Activated CD4-positive, CD25-positive, alpha-beta regulatory T cell treated with anti-CD3 and anti-CD28 coated beads, Interleukin-2, amount 50 U/mL, for 24 hours (primary cell): ENCODE measurements at places on chromosomes 6 and 20.

- no peak for ATAC-seq
Measured at GRCh38 chr6:8483650-8484049, 48.3 kb upstream of the SLC35B3 start.

- ATAC-seq: peak; percentile 75
Measured at GRCh38 chr6:18245642-18246041, 18.7 kb downstream of the DEK start.

DNA sequence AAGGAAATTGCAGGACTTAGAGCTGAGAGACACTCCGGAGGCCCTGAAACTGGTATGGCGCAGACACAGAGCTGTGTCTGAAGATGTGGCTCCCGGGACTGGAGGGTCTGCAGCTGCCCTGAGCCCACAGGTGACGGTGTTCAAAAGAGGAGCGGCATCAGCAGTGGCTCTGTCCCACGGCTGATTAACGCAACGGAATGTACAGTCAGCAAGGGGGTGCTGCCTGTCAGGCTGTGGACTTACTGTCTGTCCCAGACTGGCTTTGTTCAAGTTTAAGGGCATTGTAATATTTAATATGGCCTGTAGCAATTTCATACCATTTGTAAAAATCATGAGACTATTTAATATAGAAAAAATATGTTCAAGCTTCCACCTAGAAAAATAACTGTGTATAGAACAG lies 228.0 kb upstream of the TAB2 start:
- no peak for ATAC-seq

DNA sequence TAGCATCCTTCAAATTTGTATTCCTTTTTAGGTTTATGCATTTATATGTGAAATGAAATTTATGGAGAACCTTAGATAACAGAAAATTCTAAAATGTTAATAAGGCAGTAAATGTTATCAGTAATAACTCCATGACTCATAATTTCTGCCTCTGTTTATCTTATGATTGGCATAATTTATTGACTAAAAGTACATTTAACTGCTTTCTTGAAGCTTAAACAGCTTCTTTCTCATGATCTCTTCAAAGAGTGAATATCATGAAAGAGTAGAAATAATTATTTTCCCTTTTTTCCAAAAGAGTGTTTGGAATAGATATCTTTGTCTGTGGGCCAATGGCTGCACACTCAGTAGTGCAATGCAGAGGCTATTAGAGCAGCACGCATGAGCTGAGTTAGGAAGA lies 91.3 kb downstream of the SHLD1 start:
- ATAC-seq: no peak

- ATAC-seq: no peak
Measured at GRCh38 chr6:170313716-170314295, 7.2 kb downstream of the FAM120B start.

DNA sequence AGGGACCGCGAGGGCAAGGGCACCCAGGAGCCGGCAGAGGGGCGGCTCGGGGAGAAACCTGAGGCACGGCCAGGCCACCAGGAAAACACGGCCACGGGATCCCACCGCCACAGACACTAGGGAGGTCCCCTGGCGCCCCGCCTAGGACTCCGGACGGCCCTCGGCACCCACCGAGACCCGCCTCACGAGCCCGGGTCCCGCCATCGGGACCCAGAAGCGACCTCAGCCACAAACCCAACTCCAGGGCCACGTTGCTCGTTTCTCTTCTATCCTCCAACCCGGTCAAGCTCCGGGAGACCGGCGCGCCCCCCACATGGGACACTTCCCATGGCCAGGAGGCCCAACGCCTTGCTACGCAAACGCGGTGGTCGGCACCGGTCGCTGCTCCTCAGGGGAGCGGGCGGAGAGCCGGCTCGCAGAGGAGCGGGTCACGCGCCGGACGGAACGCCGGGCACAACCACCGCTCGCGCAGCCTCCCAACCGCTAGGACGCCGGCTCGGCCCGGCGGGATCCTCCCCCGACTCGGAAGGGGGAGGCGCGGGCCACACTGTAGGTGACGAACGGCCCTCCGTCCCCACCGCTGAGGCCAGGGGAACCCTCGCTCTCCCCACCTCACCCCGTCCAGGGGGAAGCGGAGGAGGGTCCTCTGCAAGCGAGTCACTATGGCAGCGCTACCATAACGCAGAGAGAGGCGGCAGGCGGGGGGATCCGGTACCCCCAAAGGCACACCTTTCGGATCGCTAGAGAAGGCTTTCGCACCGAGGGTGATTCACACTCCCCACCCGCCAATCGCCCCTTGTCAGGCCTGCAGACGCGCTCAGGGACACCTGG lies 1514.1 kb upstream of the DEFB115 start:
- no peak for ATAC-seq

- no peak for ATAC-seq
Measured at GRCh38 chr20:6994452-6994851, 227.0 kb downstream of the BMP2 start.

DNA sequence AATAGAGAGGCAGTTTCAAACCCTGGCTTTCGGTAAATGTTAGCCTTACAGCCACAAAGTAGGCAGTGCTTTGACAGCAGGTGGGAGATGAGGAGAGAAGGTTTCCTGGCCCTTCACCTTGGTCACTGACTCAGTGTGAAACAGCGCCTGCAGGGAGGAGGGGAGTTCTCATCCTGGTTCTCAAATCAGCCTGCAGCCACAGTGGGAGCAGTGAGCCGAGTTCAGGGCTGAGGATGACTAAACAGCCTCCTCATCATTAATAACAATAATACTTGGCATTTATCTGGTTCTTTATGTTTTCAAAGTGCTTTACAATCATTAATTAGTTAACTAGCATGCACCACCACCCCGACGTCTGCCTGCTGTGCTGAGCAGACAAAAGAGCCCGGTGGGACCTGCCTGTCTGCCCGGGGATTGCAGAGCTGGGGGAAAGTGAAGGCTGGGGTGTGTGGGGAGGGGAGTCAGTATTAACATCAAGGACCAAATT lies 59.6 kb downstream of the PRDM1 start:
- ATAC-seq: no peak

- no peak for ATAC-seq
Measured at GRCh38 chr20:24892931-24893330, 56.1 kb upstream of the CST7 start.

- no peak for ATAC-seq
Measured at GRCh38 chr6:113171882-113172281, 685.3 kb upstream of the MARCKS start.

- no peak for ATAC-seq
Measured at GRCh38 chr6:4017834-4018170, 61.1 kb downstream of the FAM217A start.

GRCh38 chr6:35436071-35436857 lies 15.9 kb upstream of the FANCE start:
- ATAC-seq: no peak

- no peak for ATAC-seq
Measured at GRCh38 chr20:37421988-37422387, 76.0 kb downstream of the SRC start.
